Hippocampal formation (tissue), 2 donors: ENCODE measurements at places on chromosomes 4 and X.

DNA sequence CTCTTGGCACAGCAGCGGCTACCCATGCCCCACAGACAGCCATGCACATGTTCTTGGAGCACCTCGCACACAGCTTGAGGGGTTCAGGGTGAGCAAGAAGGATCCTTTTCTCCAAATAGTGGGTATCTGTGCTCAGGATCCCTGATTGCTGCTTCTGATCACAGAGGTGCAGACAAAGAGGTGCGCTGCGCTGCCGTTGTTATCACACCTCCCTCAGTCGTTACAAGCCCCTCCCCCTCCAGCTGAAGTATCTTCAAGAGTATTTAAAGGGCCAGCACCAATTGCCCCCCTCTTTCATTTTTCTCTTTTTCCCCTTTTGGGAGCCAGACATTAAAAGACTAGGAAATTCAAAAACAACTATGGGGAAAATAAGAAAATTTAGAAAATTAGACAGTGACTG is 44.3 kb downstream of the NELFA start:
- no peak for DNase-seq

- DNase-seq = no peak
These were observed 147.5 kb downstream of the TSPAN5 start for GRCh38 chr4:98510757-98511517.

- DNase-seq = no peak
These were observed 243.8 kb downstream of the PALLD start for GRCh38 chr4:168740691-168741090.

- no peak for DNase-seq
These were observed 42.2 kb upstream of the PUDP start for GRCh38 chrX:7190157-7190556.

- no peak for DNase-seq
These were observed 20.2 kb downstream of the EPGN start for GRCh38 chr4:74328501-74328900.

DNA sequence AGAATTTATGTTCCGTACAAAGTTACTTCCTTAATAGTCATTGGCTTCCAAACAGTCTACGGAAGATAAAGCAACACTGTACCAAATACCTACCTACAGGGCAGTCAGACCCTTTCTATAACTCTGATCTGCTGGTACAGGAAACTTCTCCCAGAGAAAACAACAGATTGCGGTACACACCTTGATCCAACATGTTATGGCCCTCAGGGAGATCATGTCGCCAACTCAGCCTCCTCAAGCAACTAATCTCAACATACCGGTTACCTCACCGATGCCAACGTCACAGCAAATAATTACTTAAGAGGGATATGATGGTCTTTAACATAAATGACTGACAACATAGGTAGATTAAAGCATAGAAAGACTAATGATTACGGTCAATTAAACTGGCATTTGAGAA is 70.4 kb downstream of the RFC1 start:
- DNase-seq = no peak

DNA sequence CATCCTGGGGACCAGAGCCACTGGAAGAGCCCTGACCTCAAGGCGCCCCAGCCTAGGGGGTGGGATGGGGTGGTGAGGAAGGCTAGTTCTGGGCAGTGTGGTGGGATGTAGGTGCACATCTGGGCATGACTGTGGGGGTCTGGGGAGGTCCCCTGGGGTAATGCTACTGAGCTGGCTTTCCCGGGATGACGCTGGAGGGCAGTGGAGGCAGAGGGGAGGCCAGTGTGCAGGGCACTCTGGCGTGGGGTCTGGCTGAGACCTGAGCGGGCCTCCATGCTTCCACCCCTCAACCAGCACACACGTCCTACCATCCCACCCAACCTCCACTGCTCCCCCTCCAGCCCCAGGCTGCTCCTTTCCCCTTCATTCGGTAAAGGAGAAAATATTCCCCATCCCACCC is 4.8 kb upstream of the SH3BP2 start:
- no peak for DNase-seq

GRCh38 chr4:77605210-77605902 is at the start of gene CXCL13:
Gene CXCL13, plus strand, starts transcription at chr4:77605820. Its CDS starts 46 bp downstream, at chr4:77605866.
- no peak for DNase-seq

GRCh38 chr4:25504932-25505636 is 128.0 kb downstream of the ANAPC4 start:
- DNase-seq = no peak

DNA sequence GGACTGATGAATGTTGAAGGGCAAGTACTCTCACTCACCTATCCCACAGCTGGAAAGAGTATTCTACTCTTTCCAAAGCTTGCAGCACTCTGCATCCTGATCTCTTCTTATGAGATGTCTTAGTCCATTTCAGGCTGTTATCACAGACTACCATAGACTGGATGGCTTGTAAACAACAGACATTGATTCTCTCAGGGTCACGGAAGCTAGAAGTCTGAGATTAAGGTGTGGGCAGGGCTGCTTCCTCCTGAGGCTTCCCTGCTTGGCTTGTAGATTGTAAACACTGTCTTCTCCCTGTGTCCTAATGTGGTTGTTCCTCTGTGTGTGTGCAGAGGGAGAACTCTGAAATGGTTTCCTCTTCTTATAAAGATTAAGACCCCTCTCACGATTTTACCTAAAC is 131.2 kb downstream of the MXRA5 start:
- DNase-seq = no peak

GRCh38 chr4:138702190-138702824 is 313.3 kb upstream of the NOCT start:
- no peak for DNase-seq

GRCh38 chrX:131881194-131881593 is 141.9 kb upstream of the STK26 start:
- no peak for DNase-seq

DNA sequence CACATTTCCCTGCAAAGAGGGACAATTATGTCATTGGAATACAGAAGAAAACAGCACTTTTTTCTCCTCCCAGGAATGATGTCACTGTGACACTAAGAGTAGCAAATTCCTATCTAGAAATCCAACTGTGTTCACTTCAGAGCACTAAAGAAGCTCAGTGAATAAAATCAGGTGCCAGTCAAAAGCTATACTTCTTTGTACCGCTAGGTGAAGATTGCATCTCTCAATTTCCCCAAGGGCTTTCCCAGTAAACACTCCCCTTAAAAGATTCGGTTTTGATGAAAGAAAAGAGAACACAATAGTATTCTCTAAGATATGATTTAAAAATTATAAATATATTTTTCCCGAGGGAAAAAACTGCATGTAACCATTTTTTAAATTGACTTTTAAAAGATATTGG is 104.7 kb upstream of the MID1 start:
- DNase-seq = no peak

DNA sequence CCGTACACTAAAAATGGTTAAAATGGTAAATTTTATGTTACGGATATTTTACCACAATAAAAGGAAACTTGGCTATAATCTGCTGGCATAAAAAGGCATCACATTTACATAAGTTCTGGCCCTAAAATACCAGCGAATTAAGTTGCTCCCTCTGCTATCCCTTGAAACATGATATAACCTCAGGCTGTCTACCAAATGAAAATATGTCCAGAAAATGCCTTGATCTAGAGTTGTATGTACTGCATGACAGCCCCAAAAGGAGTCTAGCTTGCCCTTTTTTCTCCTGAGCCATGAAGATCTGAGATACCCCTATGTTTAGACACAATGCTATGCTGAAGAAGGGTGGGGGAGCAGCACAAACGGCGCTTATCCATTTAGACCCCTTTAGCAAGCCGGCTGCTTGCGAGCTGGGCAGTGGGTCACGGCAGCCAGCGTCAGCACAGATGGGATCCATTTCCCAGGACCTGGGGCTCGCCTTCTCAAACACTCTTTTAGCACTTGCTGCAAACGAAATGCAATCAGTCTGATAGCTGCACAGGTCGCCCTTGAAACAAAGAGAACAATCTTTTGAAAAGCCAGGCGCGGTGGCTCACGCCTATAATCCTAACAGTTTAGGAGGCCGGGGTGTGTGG is 77.0 kb downstream of the AFAP1 start:
- no peak for DNase-seq

DNA sequence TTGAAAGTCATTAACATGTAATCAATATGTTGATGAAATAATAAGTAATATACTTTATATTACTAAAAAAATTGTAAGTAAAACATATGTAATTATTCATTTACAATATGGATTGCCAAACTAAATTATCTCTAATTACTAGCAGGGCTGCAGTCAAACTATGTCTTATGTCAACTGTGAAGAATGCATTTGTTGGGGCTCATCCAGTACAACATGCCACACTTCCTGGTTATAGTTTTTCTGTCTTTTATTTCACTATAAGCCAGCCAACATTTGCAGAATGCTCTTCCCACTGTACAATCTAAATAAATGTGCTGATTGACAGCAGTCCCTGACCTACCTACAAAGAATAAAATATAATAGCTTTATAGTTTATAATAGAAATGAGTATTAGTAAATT is 975.4 kb upstream of the NDST4 start:
- no peak for DNase-seq

DNA sequence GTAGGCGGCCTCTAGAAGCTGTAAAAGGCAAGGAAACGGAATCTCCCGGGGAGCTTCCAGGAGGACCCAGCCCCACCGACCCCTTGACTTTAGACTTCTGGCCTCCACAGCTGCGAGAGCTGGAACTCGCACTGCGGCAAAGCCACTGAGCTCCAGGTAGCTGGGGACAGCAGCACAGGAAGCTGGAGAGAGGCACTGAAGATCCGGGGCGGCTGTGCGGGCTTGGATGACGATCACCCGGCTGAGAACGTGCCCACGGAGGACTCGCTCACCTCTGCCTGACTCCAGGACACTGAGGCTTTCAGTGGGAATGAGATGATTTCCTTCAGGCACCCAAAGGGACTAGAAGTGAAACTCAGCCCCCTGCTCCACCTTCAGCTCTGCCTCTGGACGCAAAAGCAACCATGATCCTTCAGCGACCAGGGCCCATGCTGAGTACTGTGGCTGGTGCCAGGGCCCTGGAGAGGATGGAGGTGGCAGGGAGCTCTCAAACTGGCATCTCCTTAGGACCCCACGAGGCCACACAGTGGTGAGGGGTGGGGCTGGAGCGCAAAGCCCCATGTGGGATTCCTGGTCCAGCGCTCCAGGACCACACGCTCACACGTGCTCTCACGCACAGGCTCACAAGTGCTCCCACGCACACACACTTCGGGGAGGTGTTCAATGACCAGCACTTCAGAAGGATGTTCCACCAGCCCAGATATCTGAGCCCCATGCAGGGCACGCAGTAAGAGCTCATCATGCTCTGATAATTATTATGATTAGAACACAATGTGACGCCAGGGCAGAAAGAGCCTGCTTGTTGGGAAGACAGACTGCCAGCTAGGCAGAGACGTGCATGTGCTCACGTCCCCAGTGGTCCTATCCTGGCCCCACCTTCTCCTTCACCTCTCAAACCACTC is 47.2 kb downstream of the ADRA2C start:
- no peak for DNase-seq

GRCh38 chr4:157271166-157271869 is 50.8 kb downstream of the GRIA2 start:
- no peak for DNase-seq
